ENCODE measurements at places on chromosomes 7 and 10.

DNA sequence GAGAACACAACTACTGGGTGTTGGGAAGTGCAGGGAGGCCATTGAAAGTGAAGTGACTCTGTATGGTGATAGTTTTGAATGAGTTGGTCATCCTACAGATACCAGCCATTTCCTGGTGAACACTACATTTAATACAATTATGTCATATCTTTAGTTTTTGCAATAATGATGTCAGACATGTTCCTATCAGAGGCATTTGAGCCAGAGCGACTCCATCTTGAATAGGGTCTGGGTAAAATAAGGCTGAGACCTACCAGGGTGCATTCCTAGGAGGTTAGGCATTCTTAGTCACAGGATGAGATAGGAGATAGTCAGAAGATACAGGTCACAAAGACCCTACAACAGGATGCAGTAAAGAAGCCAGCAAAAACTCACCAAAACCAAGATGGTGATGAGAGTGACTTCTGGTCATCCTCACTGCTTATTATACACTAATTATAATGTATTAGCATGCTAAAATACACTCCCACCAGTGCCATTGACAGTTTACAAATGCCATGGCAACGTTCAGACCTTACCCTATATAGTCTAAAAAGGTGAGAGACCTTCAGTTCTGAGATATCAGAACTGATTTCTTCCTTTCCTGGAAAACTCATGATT, 28.2 kb downstream of the ADK start:
- no peak for DNase-seq

DNA sequence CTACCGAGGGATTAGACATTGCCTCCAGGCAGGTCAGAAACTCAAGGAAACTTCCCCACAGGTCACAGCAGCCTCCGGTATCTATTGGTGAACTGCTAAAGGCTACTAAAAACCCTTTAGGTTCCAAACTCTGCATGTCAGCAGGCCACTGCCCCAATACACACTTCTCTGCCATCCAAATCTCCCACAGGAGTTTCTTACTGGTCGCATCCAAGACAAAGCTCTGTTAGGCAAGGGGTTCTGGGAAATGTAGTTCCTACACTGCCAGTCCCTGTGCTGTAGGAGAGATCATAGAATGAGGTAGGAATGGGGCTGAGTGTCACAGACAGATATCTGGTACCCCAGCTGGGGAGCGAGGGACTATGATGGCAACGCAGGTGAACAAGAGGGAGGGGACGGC, 757.0 kb upstream of the C7orf33 start:
- DNase-seq = no peak

DNA sequence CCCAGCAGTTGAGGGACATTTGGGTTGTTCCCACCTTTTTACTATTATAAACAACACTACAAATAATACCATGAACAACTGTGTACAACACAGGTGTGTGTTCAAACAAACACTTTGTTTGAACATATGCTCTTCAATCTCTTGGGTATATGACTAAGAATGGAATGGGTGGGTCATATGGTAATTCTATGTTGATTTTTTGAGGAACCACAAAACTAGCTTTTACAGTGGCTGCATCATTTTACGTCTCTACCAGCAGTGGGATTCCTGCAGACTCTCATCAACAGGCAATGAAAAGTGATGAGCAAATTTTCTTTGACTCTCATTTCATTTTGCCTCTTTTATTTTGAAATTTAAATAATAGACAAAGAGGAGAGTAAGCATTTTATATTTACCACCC, 116.9 kb upstream of the KLF14 start:
- no peak for DNase-seq

- no peak for DNase-seq
Measured at GRCh38 chr10:123474700-123475099, 191.5 kb upstream of the GPR26 start.

DNA sequence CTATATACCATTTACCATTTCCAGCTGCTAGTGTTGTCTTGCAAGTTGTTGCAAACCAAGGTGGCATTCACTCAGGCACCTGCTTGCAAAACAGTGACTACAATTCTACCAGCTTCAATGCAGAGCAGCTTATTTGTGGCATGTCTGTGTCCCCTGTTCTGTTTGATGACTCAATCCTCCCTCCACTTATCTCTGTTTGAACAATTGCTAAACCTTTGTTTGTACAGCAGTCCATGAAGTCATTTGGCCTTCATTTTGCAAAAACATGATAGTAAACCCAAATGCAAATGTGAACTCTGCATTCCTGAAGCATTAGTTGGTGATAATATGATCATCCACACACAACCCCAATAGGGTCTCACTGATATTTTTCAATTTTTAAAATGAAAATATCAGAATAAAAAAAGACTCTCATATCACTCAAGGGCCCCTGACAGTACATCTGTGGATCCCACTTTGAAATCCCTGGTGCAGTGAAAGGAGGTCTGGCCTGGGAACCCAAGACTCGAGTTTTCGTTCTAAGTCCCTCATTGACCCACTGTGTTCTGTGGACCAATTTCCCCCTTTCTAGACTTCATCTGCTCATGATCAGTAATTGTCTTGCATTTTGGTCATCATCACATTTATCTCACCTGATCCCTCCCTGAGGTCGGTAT, 425.4 kb downstream of the RPS24 start:
- no peak for DNase-seq

DNA sequence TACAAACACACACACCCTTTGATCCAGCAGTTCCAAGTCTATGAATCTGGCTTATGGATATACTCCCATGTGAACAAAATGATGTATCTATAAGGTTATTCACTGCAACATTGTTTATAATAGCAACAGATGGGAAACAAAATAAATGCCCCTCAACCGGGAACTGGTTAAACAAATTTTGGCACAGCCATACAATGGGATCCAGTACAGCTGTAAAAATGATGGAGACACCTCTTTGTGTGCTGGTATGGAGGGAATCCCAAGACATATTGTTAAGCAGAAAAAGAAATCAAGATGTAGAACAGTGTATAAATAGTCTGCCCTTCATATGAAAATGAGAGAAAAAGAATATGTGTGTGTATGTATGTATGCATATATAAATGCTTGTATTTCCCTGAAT, 155.5 kb downstream of the SNX10 start:
- DNase-seq = no peak

- no peak for DNase-seq
Measured at GRCh38 chr10:123890226-123890625, 1.4 kb downstream of the CPXM2 start.

DNA sequence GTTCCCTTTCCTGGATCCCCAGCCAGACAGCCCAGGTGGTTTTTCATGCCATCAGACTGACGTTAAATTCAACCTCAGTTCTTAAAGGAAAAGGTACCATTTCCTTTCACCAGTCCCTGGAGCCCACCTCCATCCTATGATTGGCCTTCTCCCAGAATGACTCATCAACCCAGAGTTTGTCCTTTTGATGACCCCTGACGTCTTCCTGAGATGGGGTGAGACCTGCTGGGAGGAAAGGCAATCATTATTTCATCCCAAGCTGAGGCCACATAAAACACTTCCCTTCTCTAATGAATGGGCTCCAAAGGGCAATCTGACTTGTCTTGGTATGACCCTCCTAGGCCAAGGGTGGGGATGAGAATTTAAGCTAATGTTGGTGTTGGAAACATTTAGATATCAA, 750.7 kb downstream of the SUGCT start:
- no peak for DNase-seq
